Left hindlimb (tissue), 1 donor: ENCODE measurements at places on chromosomes 6 and 20.
A peak's percentile ranks its signal among the peaks of the same experiment; 100 is the strongest.

- DNase-seq = no peak
Measured at GRCh38 chr6:130423044-130423443, 57.2 kb downstream of the TMEM200A start.

DNA sequence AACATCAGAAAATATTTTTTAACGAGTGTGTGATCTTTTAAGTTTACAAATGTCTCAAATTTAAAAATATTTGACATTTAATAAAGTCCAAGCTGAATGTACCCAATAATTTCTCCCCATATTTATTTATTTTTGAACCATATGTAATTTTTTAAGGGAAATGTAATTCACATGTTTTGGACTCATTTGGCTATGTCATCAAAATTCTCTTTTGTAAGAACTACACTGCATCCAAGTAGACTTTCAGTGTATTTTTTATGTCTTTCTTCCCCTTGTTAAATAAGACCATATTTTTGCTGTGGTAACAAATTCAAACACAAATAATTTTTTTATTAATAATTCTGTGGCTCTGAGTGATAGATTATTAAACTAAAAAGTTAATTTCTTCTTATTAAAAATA lies 365.2 kb downstream of the CD109 start:
- no peak for DNase-seq

DNA sequence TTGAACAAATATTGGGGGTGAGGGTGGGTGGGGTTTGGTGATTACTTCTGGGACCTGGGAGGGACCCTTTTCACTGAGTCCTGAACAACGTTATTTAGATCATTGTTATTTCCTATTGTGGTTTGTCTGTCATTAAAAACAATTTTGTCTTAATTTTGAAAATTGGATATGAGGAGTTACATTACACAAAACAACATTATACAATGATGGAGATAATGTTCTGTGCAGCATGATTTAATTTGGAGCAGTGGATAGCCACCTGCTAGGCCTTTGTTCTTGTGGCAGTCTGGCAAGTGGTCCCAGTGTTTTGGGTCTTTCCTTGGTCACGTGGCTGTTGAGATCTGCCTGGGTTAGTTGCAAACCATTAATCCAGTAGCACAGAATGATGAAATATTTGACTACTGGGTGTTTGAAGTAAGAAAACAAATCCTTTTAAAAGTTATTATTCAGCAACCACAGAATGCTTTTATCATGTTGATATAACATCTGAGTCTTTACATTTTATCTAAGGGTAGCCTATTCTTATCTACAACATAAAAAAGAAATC lies 172.8 kb downstream of the CDKAL1 start:
- DNase-seq = no peak

- DNase-seq = no peak
Measured at GRCh38 chr6:56037601-56038000, 162.2 kb upstream of the BMP5 start.

GRCh38 chr20:25318471-25319240 lies 70.8 kb downstream of the PYGB start:
- DNase-seq = no peak

- no peak for DNase-seq
Measured at GRCh38 chr6:36924131-36924530, 30.4 kb upstream of the PI16 start.

GRCh38 chr20:40893610-40894236 lies 134.9 kb upstream of the TOP1 start:
- no peak for DNase-seq

GRCh38 chr6:169859978-169860703 lies 108.7 kb downstream of the ERMARD start:
- no peak for DNase-seq

DNA sequence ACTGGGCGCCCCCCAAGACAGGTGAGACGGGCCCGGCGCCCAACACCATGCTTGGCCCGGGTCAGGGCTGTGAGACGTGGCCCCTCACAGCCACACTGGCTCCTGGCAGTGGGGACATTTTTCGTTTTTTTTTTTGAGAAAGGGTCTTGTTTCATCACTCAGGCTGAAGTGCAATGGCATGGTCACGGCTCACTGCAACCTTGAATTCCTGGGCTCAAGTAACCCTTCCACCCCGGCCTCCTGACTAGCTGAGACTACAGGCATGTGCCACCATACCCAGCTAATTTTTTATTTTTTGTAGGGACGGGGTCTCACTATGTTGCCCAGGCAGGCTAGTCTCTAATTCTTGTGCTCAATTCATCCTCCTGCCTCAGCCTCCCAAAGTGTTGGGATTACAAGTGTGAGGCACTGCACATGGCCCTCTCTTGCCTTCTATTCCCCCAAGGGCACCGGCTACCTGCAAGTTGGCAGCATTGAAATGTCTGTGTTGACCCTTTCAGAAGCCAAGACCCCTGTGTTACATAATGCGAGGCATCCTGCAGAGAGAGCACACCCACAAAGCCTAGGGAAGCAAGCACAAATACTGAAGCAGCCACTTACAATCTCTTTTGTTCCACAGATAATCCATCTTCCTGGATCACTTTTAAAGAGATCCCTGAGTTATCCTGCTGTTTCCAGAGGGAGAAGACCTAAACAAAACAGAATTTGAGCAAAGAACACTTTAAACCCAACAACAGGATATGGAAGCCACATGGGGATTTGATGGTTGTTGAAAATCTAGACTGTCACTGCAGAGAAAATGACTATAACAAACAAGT lies 57.5 kb upstream of the SLC4A11 start:
- DNase-seq = no peak

DNA sequence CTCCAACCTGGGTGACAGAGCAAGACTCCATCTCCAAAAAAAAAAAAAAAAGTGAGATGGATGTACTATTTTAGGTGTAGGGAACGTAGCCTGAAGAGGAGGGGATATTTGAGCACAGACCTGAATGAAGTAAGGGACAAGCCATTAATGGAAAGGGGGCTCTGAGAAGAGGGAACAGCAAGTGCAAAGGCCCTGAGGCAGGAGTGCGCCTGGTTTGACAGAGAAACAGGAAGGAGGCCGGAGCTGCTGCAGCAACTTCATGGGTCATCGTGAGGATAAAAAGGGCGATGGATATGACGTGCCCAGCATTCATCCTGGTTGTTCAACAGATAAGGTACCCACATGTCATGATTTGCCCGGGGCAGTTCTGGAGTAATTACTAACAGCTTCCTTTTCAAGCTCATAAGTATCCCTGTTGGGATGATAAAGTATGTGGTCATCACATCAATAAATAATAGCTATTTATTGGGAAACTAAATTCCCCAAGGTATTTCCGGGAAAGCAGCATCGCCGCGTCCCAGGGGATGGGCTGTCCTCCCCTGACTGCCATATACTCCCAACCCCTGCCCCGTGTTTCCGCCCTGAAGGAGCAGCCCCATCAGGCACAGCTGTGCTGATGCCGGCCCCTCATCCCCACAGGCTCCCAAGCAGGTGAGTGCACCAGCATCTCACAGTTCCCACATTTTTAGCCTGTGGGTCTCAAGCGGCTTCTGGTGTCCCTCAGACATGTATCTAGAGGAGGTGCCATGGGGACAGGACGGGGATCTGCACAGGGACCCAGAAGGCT lies 43.4 kb downstream of the DLGAP4 start:
- no peak for DNase-seq

- no peak for DNase-seq
Measured at GRCh38 chr6:81818901-81819361, 66.5 kb upstream of the TENT5A start.

GRCh38 chr6:168037856-168038255 lies 40.4 kb downstream of the KIF25 start:
- no peak for DNase-seq

DNA sequence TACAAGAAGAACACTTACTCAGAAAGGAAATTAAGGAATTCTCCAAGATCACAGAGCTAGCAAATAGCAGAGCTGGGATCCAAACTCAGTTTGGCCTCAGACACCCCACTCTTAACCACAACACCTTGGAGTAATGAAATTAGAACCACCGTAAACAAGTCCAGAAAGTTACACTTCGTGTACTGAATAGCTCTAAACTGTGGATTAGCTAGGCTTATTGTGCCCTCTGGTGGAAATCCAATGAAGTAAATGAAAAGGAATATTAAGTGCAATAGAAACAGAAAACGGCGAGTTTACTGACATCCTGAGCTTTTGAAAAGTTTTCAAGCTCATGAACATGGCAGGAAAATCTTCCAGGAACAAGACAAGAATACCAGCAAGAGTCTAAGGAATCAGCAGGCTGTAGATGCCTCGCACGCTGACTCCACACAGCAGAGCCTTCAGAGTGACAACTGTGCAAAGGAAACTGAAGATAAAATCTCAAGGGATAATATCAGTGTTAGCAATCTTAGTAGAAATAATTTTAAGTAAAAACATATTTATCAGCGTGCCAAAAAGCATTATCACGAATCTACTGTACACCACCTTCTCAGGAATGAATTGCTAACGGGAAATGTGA lies 34.6 kb downstream of the FBXO5 start:
- DNase-seq = no peak

DNA sequence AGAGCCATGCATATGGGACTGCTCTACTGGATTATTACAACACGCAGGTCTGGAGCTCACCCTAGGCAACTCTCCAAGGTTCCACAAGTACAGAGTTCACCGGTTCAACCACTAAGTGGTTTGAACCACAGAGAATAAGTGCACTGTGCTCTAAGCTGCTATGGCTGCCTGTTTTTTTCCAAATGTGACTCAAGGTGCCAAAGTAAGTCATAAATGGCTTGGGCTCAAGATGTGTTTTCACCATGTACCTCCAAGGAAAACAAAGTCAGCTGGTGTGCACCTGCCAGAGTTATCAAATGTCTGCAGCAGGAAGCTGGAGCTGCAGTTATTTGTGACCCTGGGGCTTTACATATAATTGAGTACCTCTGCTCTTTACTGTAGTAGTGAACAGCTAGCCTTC lies 76.7 kb downstream of the PREP start:
- DNase-seq = peak; percentile 42

- DNase-seq = no peak
Measured at GRCh38 chr20:40896814-40897700, 131.6 kb upstream of the TOP1 start.

DNA sequence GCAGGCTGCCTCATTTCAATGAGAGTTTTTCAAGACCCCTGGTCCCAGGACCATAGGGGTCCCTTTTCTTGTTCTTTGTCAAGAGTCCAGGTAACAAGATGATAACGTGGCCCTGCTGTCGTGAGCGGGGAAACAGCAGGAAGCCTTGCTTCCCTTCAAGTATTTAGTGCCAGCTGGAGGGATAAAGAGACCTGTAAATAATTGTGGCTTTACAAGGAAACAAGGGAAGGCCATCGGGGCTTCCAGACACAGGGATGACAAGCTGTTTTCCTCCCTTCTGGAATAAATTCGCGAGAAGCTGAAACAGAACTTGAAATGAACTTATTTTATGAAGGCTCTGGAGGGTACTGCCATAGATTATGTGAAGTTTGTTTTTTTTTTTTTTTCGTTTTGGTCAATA lies 163.2 kb downstream of the SYNDIG1 start:
- DNase-seq = no peak

DNA sequence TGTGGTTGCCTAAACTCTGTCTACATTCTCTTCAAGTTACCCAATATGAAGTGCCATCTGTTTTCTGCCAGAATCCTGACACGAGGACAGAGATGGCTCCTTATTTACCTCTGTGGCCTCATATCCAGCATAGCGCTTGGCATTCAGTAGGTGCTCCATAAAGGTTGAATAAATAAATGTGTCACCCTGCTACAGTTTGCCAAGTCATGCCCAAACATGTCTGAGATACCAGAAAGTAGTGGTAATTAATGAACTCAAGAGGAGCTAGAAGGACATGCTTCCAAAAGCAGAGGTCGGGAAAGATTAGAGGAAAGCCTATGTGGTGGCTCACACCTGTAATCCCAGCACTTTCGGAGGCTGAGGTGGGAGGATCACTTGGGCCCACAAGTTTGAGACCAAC lies 30.9 kb upstream of the E2F3 start:
- DNase-seq = no peak

- no peak for DNase-seq
Measured at GRCh38 chr20:59161721-59162120, 1.9 kb upstream of the ZNF831 start.

- no peak for DNase-seq
Measured at GRCh38 chr20:32535316-32535952, 49.7 kb downstream of the NOL4L start.

DNA sequence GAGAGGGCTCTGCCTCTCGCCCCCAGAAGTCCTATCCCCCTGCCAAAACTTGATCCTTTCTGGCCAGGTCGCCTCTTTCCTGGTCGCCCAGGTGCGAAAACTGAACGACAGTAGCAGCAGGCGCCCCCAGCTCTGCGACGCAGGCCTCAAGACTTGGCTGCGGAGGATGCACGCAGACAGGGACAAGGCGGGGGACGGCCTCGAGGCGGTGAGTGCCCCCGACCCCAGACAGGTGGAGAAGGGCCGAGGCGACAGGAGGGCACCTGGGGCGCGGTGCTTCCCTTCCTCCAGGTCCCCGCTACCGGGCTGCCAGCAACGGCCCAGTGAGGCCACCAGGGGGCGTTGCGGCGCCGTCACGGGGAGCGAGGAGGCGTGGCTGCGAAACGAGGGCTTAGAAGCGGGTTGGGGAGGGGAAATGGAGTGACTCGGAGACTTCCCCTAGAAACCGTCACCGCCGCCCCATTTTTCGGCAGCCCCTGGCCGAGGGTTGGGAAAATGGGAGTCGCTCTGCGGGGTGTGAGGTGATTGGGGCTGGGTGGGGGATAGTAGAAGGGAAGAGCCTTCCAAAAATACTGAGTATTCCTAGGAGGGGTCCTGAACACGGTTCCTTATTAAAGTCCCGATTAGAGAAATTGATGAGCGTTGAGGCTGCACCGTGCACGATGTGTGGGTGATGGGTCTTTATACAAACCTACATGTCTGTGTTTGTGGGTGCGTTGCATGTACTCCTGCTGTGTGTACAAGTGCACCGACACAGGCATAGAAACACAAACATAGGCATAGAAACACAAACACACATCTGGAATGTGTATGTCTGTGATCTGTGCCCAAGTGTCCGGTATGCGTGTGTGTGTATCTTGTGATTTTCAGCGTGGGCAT lies 44.6 kb downstream of the ARHGAP40 start:
- peak; percentile 76 for DNase-seq

GRCh38 chr20:48287021-48287494 lies 501.8 kb upstream of the SULF2 start:
- peak; percentile 59 for DNase-seq
